ENCODE measurements at places on chromosomes 3 and 15. TPM values are rescaled to one million over a fixed set of nuclear protein-coding genes. Genes with fewer than 3 reads are reported as not detected.

The AMT gene
- 0.53 TPM for total RNA-seq

The GABRA5 gene
- 97.2 TPM for total RNA-seq

The C2CD4B gene
- 0.37 TPM for total RNA-seq

The FBXO40 gene
- total RNA-seq: not detected

The ULK3 gene
- 36.0 TPM for total RNA-seq

The FILIP1L gene
- total RNA-seq: 0.22 TPM

The SPTBN5 gene
- total RNA-seq: 0.17 TPM

The FOXL2 gene
- total RNA-seq: 4.2 TPM

The ILDR1 gene
- not detected for total RNA-seq

The DUOX1 gene
- not detected for total RNA-seq

The CFAP44 gene
- total RNA-seq: 1.5 TPM

The TRPC1 gene
- 8.6 TPM for total RNA-seq

The CTXN2 gene
- total RNA-seq: not detected

The NXPE3 gene
- total RNA-seq: 19.4 TPM

The MINAR1 gene
- 0.49 TPM for total RNA-seq

The CCDC191 gene
- total RNA-seq: 1.5 TPM

The PLEKHO2 gene
- total RNA-seq: 6.4 TPM

The PARP9 gene
- total RNA-seq: 5.5 TPM

The FRMD4B gene
- 0.85 TPM for total RNA-seq

The PCBP4 gene
- 12.6 TPM for total RNA-seq

The AGBL1 gene
- not detected for total RNA-seq

The HOMER2 gene
- 23.2 TPM for total RNA-seq

The ADIPOQ gene
- total RNA-seq: not detected

The TF gene
- total RNA-seq: 1.2 TPM

The TRIM59 gene
- total RNA-seq: 8.4 TPM

The NLGN1 gene
- not detected for total RNA-seq

The FOXL2NB gene
- total RNA-seq: 1.0 TPM

The MORC1 gene
- total RNA-seq: not detected

The MUSTN1 gene
- 0.21 TPM for total RNA-seq

The SAMMSON gene
- not detected for total RNA-seq

The SHQ1 gene
- 15.8 TPM for total RNA-seq
